ENCODE measurements at places on chromosomes 2 and 18. TPM values are rescaled to one million over a fixed set of nuclear protein-coding genes. Genes with fewer than 3 reads are reported as not detected.

DNA sequence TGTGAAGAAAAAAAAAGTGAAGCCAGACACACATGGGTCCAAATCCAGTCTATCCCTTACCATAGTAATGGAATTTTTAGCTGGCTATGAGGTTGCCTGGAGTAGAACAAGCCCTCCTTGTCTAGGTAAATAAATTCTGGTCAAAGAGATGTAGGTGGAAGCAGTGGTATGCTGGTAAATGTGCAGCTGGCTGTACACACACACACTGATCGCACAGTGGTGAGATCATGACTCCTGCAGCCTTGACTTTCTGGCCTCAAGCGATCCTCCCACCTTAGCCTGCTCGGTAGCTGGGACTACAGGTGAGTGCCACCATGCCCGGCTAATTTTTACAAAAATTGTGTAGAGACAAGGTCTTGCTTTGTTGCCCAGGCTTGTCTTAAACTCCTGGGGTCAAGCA lies 90.5 kb upstream of the FBXO11 start:
- DNase-seq = no peak

- no peak for DNase-seq
Measured at GRCh38 chr2:73089270-73090030, 17.9 kb upstream of the SFXN5 start.

- DNase-seq = no peak
Measured at GRCh38 chr2:146850746-146851145, 994.1 kb upstream of the ACVR2A start.

DNA sequence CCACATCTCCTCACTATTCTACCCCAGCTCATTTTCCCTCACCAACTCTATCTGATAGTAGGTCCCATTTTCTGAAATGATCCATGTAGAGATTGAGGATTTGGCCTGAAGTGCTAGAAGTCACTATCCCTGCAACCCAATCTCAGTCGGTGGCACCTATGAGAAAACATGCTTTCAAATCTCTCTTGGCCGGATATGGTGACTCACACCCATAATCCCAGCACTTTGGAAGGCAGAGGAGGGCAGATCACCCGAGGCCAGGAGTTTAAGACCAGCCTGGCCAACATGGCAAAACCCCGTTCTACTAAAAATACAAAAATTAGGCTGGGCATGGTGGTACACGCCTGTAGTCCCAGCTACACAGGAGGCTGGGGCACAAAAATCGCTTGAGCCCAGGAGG lies 19.1 kb upstream of the MARCHF4 start:
- DNase-seq = no peak

DNA sequence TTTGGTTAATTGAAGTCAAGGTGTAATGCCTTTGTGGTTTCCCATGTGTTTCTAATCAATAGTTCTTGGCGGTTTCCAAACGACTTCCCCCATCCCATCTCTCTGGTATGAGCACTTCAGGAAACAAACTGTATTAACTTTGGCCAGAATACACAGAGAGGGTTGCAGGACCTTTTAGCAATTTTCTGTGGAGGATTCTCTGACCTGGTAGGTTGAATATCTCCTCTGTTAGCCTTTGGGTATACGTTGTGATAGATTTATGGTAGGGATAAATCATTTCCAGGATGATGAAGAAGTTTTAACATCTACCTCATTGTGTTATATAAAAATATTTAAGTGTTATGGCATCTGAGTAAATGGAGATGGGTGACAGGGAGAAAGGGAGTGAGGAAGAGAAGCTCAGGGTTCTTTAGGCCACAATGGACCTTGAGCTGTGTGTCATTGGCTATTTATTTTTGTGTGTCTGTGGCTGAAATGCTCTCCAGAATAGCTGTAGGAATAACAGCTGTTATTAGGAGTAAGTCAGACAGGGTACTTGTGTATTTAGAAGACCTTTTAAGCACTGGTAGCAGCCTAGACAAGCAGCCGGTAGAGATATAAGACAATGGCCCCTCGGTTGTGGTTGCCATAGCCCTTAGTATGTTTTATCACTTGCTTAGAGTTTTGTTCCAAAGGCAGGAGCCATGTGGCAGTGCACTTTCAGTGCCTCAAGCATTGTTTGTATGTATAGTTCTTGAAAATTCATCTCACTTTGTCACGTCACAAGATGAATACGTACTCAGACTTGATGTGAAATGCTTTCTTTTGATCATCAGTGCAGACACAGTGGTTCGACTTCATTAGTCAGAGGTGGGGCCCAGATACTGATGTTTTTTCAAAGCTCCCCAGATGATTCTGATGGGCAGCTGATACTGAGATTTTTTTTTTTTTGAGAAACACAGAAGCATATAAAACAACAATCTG lies 91.1 kb downstream of the FMNL2 start:
- no peak for DNase-seq

- DNase-seq = no peak
Measured at GRCh38 chr2:151824886-151825285, 3.3 kb downstream of the ARL5A start.

- no peak for DNase-seq
Measured at GRCh38 chr2:202096736-202097135, 23.7 kb downstream of the KIAA2012 start.

GRCh38 chr18:4060427-4061281 lies 394.5 kb downstream of the DLGAP1 start:
- no peak for DNase-seq

- DNase-seq = no peak
Measured at GRCh38 chr2:218255446-218255845, 5.4 kb upstream of the GPBAR1 start.

DNA sequence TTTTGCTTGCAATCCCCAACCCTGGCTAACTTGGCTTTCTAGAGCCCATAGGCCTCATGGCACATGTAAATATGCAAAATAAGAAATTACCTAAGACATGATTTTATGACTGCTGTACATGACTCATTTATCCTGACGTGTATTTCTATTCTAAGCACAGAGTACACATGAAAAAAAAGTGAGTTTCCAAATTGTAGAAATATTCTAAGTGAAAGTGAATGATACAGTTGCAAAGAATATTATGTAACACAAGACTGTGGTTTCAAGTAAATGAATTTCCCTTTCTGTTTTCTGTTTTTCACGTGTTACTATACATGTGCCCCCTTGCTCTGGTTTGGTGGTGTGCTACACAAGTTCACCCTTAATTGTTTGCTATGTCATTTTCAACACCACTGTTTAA lies 162.4 kb downstream of the LRP1B start:
- no peak for DNase-seq

DNA sequence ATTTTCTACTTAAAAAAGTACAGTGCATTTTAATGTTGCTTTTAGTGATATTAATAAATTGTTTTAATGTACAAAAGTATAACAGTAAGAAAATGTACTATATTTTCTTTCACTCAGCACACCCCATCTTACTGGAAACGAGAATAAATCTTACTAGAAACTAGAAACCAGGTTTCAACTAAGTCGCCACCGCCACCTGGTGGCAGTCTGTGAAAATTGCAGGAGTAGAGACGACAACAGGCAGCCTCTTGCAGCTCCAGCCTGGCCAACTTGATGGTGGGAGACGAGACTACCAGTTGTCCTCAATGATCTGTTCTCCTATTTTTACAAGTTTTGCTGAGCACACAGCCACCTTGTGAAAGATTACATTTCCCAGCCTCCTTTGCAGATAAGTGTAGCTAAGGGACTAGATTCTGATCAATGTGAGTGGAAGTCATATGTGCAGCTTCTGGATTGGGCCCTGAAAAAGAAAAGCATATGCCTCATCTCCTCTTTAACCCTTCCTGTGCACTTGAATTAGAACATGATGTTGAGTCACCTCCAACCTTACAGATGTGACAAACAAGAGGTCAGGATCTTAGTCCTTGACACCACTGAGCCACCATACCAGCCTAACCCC lies 8.7 kb downstream of the OTOF start:
- DNase-seq = peak; percentile 76

GRCh38 chr2:226715347-226715990 lies 84.2 kb downstream of the IRS1 start:
- no peak for DNase-seq

GRCh38 chr2:144630459-144631215 lies 110.7 kb upstream of the ZEB2 start:
- no peak for DNase-seq

- no peak for DNase-seq
Measured at GRCh38 chr2:65055422-65056214, 598 bp upstream of the CEP68 start.

DNA sequence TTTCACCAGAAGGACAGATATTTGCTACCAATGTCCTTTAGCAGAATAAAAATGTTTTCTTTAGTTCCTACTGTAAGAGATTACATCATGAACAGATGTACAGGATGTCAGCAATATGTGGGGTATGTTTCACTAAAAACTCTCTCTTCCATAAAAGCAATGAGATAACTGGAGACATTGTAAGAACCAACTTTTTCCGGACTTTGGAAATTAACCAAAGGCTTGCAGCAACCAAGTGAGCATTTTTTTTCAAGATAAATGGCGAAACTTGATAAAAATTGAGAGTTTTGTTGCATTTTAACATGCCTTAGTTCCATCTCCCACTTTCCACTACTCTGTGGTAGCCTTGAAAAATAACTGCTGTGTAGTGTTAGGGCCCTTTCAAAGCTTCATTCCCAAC lies 429.8 kb upstream of the CDH2 start:
- DNase-seq = no peak

GRCh38 chr2:74221091-74221490 lies 22.7 kb downstream of the MTHFD2 start:
- no peak for DNase-seq

- no peak for DNase-seq
Measured at GRCh38 chr2:208280933-208281332, 14.9 kb downstream of the PIKFYVE start.

GRCh38 chr2:20618886-20619521 lies 31.9 kb downstream of the HS1BP3 start:
- no peak for DNase-seq

DNA sequence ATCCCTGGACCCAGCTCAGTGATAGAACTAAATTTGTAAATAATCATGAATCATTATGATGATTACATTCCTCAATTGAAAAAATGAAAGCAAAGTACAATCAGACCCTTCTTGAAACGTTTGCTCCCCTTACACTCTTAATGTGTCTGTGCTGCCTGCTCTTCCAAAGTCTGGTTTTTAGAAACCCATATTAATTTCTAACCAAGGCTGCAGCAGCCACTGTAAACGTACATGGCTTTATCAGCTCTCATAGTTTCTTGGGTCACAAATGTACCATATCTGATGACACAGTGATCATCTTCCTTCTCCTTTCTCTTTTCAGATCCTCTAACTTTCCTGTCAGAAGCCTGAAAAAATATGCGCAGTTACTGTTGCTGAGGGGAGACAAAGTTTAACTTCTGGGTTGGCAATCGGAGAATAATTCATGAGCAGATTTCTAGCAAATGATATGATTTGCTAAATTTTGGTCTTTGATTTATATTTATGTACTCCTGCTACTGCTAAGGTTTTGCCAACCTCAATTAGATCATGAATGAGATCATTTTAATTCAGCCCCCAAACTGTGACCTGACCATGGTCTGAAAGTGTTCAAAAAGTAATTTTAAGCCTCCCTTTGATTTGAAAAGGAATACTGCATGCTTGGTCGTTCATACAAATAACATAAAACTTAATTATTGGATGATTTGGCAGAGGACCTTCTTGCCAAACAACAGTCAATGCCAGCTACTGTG lies 12.3 kb downstream of the ZEB2 start:
- DNase-seq = no peak

DNA sequence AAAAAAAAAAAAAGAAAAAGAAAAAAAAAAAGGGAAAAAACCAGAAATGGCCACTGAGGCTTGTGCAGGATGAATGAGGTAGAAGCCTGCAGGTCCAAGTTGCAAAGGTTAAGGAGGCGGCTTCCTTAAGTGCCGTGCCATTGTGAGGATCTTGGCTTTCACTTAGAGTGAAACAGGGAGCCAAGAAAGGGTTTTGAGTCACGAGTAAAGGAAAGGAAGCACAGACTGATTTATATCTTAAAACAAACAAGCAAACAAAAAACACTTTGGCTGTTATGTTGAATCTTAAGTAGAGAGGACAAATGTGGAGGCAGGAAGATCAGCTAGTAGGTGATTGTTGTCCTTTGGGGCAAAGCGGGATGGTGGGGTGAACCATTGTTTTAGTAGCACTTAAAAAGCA lies 749.7 kb upstream of the SOX11 start:
- DNase-seq = no peak

DNA sequence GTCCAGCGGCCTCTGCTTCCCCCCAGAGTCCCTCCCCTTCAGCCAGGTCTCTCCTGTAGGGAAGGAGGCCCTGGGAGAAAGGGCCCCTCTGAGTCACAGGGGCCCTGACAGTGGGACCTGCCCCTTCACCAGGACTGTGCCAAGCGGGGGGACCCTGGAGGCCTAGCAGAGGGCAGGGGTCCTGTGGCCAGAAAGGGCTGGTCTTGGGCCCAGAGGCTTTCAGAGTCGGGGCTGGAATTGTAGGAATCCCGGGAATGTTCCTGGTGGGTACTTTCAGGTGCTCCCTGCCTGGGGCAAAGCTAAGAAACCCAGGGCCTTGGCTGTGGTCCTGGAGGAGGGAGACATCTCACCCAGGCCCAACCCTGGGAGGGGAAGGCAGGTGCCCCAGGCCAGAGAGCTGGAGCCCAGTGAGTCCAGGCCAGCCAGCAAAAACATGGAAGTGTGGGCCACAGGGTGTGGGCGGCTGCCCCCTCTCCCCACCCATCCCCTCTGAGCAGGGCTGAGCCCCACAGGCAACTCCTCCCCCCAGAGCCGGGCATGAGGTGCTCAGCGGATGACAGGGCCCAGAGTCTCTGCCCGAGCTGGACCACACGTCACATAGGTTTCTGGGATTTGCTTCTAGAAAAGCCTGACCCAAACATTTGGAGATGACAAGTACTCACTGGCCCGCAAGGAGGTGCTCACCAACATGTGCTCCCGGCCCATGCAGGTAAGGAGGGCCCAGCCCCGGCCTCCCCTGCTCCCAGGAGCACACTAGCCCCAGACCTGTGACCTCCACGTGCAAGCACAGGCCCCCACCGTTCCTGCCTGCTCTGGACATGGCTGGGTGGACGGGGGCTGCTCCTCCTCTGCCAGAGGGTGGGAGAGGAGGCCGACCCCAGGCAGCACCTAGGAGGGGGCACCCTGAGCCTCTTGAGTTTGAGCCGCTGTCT lies 48.2 kb upstream of the ALPP start:
- no peak for DNase-seq

The SLC35G4 gene
- not detected for total RNA-seq

The FBXO41 gene
- total RNA-seq = 2.4 TPM

The SERPINB11 gene
- total RNA-seq = not detected

The ATP6V1B1 gene
- total RNA-seq = not detected

The ZBTB7C gene
- total RNA-seq = 36.4 TPM

The AQP12A gene
- 20.5 TPM for total RNA-seq

The ANKRD30BL gene
- total RNA-seq = not detected
